ENCODE measurements at places on chromosomes 3 and 15.

DNA sequence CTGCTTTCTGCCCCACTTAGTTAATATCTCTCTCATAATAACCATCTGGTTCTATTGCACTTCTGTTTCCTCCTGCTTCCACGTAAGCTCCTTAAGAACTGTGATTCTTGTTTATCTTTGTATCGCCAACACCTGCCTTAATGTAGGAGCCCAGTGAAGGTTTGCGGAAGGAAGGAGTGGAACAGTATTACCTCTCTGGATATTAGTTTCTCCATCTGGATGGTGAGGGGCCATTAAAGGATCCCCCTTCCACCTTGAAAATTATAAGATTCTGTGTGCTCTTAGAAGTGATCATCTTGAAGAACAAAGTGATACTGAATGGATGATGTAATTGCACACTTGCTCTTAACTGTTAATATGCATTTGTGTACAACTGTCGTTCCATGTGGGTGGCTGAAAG is 2.2 kb downstream of the CHRNA5 start:
- no peak for DNase-seq

DNA sequence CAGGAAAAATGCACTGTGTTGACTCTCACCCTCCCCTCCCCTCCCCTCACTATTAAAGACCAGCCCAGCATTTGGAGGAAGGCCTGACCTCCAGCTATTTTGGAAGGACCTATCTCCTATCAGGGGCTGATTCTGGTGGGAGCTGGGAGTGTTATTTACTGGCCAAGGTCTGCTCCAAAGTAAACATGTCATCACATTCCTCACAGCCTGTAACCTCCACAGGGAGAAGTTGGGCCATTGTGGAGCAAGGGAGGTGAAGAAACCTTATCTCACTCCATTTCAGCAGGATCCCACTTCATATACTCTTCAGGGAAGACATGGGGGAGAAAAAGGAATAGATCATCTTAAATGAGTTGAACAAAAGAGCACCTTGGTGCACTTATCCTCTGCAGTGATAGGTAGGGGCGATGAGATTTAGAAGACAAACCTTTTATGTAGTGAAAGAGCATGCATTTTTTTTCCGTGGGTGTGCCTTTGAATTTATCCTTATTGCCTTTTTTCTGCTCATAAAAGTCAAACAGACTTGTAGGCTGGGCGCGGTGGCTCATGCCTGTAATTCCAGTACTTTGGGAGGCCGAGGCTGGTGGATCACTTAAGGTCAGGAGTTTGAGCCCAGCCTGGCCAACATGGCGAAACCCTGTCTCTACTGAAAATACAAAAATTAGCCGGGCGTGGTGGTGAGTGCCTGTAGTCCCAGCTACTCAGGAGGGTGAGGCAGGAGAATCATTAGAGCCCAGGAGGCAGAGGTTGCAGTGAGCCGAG is 15.6 kb upstream of the FLNB start:
- no peak for DNase-seq

DNA sequence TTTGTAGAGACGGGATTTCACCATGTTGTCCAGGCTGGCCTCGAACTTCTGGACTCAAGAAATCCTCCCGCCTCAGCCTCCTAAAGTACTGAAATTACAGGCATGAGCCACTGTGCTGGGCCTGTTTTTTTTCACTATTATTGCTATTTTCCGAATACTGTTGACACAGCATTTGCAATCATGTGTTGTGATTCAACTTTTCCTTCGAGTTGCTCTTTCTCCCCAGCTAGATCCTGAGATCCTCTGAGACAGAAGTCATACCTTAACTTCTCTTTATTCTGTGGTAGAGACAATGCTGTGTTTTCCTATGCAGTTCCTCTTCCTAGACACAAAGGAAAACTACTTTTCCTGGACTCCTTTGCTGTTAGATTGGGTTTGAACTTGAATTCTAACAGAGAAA is 46.4 kb upstream of the USP3 start:
- DNase-seq: no peak

DNA sequence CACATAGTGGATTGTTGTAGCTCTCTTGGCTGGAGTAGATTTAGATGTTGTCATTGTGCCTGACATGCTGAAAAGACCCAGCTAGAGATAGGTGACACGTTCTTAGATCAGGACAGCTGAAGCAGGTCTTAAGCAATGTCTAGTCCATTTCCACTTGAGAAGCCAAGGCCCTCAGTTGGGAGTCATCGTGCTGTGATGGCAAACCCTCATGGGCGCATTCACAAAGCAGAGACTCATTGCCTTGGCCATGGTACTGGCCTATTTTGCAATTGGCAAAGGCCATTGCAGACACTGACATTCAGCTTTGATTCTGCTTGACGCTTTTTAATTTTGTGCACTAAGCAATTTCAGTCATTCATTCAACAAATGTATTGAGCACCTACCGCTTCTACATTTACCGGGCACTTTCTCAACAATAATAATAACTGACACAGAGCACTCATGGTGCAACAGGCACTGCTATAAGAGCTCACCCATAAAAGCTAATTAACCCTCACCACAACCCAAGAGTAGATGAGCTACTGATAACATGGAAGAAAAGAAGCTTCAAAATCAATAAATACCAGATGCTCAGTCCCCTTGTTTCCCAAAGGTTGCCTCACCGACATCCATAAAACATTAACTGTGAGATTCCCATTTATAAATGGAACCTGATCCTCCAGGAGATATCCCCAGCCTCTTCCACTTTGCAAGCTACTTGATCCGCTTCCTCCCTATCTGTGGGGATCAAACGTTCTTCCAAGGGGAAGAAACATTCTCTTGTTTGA is 200.1 kb downstream of the TLE3 start:
- no peak for DNase-seq

DNA sequence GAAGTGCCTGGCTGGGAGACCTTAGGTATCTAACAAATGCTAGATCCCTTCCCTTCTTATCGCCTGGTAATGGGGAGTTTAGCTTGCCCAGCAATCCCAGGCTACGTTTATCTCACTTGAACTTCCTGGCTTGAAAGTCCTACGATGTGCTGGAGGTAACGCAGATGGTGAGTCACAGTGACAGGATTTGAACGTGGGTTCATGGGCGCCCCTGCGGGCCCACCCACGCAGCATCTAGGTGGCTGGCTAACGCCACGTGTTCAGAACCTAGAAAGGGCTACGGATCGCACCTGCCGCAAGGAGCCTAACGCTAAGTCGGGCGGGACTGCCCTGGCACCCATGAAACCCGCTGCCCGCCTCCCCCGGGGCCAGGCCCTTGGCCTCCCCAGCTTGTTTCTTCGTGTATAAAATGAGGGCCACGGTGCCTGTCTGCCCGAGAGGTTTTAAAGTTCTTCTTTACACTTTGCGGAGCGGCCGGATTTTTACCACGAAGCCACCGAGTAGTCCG is 600 bp upstream of the USP3 start:
- DNase-seq: no peak

- no peak for DNase-seq
These were observed 75.9 kb downstream of the CD47 start for GRCh38 chr3:108014943-108015342.

DNA sequence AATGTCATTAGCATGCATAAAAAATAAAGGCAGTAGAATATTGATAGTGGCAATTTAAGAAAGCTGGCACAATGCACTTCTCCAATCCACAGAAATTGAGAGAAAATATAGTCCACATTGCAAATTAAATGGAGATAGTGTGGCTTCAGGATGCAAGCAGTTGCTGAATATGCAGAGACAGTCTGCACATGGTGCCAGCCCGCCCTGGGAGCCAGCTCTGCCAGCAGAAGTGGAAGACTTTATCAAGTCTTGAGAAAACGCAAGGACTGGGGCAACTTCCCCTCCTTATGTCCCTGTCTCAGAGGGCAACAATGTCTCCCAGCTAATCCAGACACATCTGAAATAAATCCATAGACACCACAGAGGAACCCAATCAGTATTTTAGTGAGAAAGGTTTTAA is 57.2 kb downstream of the MB21D2 start:
- DNase-seq: no peak

DNA sequence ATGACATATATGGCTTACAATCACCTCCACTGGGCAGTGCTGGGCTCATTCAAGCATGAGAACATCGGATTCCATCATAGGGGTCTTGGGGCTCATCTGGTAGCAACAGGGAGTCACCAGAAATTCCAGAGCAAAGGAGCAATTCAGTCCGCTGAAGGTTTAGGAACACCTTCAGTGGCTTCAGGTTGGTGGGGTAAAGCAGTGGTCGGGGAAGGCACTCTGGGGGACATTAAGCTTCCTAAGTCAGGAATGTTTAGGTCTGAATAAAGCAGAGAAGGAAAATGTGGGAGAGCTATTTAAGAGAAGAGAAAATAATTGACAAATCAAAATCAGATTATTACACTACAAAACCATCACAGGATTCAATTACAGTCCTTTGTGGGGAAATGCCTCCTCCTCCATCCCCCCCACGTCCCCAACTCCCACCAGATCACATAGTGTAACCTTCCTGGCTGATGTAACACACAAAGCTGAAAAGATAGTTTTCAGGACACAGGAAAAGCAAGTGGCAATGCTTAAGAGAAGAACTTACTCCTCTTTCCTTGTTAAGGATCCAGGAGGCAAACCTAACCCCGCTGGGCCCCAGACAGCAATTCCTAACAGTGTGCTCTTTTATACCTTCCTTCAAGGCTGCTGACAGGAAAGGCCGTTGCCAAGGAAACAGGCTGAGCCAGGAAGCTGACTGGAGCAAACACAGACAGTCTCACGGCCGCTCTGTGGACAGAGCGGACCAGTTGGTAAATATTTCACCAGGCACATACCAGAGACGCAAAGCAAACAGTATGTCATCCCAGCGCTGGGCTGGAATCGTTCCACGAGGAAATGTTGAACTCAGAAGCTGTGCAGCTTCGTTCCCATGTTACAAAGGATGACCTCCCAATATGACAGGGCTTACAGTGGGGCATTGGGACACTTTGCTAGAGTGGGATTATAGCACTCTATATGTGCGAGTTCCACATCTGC is 57.5 kb upstream of the LMCD1 start:
- DNase-seq: peak; percentile 83

DNA sequence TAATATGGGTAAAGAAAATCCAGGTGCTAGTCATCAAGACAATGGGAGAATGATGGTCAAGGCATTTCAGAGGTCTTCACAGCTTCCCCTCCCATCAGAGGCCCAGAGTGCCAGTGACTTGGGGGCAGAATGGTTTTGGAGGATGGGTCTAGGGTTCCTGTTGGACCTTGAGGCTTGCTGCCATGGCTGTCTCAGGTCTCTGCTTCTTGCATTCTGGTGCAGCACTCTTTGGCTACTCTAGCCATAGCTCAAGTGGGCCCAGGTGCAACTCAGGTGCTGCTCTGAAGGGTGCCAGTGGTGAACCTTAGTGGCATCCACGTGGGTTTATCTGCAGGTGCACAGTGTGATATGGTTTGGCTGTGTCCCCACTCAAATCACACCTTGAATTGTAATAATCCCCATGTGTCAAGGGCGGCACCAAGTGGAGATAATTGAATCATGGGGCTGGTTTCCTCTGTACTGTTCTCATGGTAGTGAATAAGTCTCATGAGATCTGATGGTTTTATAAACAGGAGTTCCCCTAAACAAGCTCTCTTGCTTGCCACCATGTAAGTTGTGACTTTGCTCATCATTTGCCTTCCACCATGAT is 48.5 kb upstream of the PEX5L start:
- no peak for DNase-seq

GRCh38 chr3:102532901-102533300 is 98.1 kb downstream of the ZPLD1 start:
- peak; percentile 4 for DNase-seq

DNA sequence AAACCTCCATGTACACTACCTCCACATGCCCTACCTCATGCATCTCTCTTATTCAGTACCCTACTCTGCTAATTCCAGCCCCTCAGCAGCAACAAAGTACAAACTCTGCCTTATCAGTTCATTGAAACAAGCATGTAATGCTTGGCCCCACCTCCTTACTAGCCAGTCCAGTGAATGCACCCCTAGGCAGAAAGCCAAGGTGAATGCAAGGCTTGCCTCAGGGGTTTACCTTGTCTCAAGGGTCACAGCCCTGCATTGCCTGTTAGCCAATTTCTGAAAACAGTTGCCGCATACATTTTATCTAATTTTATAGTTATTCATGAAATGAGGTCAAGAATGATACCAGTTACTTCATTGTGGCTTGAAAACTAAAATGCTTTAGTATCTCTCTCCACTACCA is 576.4 kb downstream of the FHIT start:
- DNase-seq: no peak

- no peak for DNase-seq
These were observed 11.4 kb upstream of the HEG1 start for GRCh38 chr3:125067225-125067624.

- DNase-seq: peak; percentile 88
These were observed 345 bp upstream of the CDV3 start for GRCh38 chr3:133573054-133573628.

- no peak for DNase-seq
These were observed 97.5 kb downstream of the TCF12 start for GRCh38 chr15:57015897-57016296.

- no peak for DNase-seq
These were observed 14.3 kb upstream of the DHX36 start for GRCh38 chr3:154338570-154338969.

DNA sequence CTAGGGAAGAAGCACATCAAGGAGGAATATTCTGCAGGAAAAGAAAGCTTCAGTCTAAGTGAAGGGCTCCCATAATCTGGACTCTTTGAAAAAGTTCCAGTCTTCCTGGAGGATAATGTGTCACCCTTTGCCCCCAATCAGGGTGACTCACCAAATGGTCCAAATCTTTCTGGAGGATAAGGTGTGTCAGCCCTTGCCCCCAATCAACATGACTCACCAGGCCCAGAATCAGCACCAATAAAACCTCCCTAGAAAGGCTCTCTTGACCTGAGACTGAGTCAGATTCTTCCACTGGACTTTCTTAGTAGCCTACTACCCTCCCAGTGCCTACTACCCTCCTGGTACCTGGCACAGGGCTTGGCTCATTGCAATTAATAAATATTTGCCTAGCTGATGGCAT is 9.5 kb upstream of the ARL14 start:
- DNase-seq: no peak

GRCh38 chr3:79490165-79491028 is 277.4 kb downstream of the ROBO1 start:
- no peak for DNase-seq

DNA sequence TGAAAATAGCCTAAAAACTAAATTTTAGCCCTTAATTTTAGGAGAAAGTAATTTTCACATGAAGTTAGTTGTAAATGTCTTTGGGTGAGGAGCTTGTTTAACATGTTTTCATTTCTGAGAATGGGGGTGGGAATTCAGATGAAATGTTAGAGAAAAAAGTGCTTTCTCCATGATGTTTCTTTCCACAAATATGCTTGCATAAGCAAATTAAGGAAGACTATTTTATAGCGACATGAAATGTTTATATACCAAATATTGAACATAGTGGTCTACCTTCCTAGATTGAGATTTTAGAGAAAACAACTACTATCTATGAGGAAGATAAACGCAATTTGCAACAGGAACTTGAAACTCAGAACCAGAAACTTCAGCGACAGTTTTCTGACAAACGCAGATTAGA is 13.0 kb upstream of the RPLP1 start:
- DNase-seq: no peak

DNA sequence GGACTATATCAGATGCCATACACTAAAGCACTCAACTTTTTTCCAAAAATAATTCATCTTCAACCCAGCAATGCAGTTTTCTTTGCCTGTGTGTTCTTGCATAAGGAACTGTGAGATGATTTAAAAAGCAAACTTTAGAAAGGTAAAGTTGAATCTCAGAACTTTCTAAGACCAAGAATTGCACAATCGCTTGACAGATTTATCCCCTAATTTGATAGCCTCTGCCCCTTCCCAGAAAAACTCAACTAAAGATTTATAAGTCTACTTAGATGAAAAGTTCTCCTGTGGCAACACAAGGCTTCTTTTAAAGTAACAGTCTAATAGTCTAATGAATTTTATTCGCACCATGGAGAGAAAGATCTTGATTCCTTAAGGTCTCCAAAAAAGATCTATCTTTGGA is 259.3 kb downstream of the MAGI1 start:
- no peak for DNase-seq

- DNase-seq: no peak
These were observed 622 bp downstream of the NAALADL2 start for GRCh38 chr3:174859756-174860155.
